Endothelial cell of umbilical vein (primary cell): ENCODE measurements at places on chromosomes 13 and 19. TPM values are rescaled to one million over a fixed set of nuclear protein-coding genes. Genes with fewer than 3 reads are reported as not detected.

DNA sequence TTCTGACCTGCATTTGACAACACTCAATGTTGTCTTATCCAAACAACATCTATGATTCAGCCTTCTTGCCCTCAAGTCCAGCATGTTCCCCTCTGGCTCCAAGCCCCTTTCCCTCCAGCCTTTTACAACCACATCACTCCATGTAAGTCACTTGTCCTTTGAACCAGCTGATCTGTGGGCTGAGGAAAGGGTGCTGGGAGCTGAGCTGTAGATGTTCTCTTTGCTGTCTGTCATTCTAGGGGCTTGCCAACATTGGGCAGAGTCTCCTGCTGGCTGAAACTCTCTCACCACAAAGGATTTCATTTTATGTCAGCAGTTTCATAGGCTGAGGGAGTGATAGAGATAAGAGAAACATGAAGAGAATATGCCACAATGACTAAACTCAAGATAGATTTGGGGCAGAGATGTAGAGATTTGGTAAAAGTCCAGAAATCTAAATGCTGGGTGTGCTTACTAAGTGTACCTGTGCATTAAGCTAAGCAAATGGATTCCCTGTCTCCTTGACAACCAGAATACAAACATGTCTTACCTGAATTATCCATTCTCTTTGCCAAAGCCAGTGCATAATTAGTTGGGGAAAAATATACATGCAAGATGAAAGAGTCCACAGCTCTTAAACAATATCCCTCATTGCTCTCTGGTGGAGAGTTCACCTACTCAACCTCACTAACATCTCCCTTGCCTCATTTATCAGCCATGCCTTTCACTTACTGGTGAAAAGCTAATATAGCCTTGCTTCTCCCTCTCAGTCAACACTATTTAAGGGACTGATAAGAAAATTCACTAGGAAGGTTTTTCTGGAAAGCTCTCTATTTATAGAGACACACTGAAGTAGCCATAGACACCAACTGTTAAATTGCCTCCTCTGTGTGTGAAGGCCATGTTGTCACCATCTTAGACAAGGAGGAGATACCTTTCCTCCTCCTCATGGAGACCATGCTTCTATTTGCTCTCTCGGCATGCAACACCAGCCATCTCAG, 175.5 kb upstream of the SERP2 start:
- DNase-seq: no peak

The POU2F2 gene
- 3.7 and 4.1 TPM in 2 replicates for polyA plus RNA-seq

The VAV1 gene
- polyA plus RNA-seq: not detected in 2 replicates

- no peak for DNase-seq
Measured at GRCh38 chr19:18644196-18645034, 7.6 kb downstream of the KLHL26 start.

DNA sequence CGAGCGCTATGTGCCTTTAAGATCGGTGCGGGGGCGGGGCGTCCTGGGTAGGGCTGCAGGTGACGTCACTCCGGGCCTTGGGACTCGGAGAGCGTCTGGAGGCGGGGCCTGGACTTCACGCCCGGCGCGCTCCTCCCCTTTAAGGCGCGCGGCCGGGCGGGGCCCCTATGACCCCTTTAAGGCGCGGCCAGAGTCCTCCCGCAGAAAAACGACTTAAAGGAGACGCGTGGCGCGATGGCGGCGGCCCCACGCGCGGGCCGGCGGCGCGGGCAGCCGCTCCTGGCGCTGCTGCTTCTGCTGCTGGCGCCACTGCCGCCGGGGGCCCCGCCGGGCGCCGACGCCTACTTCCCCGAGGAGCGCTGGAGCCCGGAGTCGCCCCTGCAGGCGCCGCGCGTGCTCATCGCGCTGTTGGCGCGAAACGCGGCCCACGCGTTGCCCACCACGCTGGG, at the start of gene COLGALT1:
COLGALT1 (plus strand) TSS at position 170 of the 449 bp plus-strand sequence; CDS start at position 235, 65 bp downstream.
- peak; percentile 94 for DNase-seq

GRCh38 chr19:42571116-42571515, 23.6 kb downstream of the CEACAM8 start:
- no peak for DNase-seq

DNA sequence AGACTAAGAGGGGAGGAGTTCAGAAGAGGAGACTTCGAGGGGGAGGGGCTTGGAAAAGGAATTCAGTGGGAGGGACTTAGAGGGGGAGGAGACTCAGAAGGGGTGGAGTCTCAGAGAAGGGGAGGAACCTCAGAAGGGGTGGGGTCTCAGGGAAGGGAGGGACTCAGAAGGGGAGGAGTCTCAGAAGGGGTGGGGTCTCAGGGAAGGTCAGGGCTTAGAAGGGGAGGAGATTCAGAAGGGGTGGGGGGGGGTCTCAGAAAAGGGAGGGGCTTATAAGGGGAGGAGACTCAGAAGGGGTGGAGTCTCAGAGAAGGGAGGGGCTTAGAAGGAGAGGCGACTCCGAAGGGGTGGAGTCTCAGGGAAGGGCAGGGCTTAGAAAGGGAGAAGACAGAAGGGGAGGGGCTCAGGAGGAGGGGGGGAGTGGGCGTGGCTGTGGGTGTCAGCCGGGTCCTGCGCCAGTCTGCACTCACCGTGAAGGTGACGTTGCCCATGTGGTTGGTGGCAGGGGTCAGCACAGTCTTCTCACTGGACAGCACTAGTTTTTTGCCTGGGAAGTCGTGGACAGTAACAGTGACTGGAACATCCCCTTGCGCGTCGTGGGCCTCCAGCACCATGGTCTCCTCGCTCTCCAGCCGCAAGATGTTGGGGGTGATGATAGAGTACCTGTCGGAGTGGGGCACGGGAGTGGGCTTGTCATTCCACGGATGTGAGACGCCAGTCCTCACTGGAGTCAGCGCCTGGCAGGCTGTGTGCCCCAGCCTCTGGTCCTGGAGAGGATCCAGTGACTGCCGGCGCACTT, 1.5 kb downstream of the C3 start:
- no peak for DNase-seq

GRCh38 chr13:73055813-73056564, 2.8 kb upstream of the KLF5 start:
- DNase-seq: peak; percentile 57

- DNase-seq: no peak
Measured at GRCh38 chr13:60288569-60288968, 108.5 kb upstream of the TDRD3 start.

The OLFM4 gene
- polyA plus RNA-seq: not detected in 2 replicates

- DNase-seq: no peak
Measured at GRCh38 chr19:1248786-1249297, 459 bp downstream of the MIDN start.

- no peak for DNase-seq
Measured at GRCh38 chr13:63942372-63942771, 2526.7 kb upstream of the PCDH20 start.

The CYP4F11 gene
- not detected in 2 replicates for polyA plus RNA-seq

DNA sequence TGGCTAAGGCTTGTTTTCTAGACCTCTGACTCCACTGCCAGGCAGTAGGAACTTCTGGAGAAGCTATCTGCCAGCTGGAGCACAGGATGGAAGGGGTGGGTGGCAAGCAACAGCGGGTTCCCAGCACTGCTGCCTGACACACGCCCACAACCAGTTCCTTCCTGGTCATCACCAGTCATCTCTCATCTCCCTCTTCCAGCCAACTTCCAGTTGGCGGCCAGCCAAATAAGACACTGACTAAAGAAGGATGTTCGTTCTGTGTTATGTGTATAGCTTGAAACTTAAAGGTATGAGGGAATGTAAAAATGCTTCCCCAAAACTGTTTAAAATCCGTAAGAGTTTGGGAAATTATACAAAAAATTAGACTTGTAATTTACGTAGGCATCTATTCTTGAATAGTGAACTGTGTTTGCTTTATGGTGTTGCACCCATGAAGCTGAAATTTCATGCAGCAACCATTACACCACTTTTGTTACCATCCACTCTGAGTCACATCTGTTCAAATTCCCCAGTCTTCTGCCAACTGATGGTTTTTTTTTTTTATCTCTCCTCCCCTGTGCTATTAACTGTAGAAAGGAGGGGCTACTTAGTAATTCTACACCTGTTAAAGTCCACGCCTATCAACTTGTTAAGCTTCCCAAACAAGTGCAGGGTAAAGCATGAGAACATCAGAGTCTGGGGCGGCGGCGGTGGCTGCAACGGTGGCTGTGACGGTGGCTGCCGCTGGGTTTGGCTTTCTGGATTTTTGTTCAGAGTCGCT, 86.2 kb upstream of the FRY start:
- no peak for DNase-seq

DNA sequence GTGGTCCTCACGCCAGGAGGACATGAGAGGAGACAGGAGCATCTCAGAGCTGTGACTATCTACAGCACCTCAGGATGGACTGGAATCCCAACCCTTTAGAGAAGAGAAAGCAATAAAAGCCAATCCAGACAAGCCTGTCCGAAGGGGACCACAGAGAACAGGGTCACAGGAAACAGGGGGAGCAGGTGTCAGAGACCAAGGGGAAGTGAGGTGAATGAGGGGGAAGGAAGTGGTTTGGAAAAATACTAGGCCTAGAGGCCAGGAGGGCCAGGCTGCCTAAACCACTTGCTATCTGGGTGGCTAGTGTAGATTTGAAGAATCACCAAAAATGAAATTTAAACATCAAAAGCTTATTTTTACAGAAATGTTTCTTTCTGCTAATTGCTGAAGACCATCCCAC, 16.2 kb downstream of the TMTC4 start:
- DNase-seq: no peak

The FAM216B gene
- not detected in 2 replicates for polyA plus RNA-seq

The ZNF649 gene
- polyA plus RNA-seq: 2.0 and 2.1 TPM in 2 replicates

The SETDB2 gene
- 0.86 and 1.5 TPM in 2 replicates for polyA plus RNA-seq

- DNase-seq: peak; percentile 94
Measured at GRCh38 chr19:49614096-49614833, 23.3 kb downstream of the PRR12 start.

DNA sequence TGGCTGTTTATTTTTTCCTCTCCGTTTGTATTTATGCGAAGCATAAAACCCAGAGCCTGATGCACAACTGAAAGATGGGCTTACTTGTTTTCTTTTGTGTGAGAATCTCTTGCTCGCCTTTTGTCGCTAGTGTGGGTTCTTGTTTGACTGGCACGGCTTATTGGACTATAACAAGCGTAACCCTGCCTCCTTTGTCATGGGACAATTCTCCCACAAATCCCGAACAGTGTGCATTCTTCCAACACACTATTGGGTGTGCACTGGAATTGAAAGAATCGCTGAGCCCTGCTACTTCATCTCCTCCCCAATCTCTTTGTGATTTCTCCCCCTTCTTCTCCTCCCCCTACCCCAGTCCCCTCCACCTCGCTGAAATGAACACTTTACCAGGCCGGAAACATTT, 110.8 kb downstream of the ZIC5 start:
- DNase-seq: no peak

DNA sequence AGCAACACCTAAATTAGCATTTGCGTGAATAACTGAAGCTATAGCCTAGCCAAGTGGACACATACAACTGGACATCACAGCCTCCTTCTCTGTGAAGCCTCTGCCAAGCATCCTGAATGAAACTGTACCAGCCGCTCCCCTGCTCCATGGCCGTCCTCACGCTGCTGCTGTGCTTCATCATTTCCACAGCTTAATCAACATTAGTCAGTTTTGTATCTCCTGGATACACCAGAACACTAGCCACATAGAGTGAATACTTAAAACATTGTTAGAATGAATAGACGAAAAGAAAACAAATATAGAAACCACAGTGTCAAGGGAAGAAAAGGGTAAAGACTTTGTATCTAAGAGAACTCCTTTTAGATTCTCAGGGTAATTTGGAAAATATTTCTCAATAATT, 1526.9 kb downstream of the EFNB2 start:
- DNase-seq: no peak

- DNase-seq: no peak
Measured at GRCh38 chr19:1141944-1142343, 32.1 kb downstream of the SBNO2 start.

DNA sequence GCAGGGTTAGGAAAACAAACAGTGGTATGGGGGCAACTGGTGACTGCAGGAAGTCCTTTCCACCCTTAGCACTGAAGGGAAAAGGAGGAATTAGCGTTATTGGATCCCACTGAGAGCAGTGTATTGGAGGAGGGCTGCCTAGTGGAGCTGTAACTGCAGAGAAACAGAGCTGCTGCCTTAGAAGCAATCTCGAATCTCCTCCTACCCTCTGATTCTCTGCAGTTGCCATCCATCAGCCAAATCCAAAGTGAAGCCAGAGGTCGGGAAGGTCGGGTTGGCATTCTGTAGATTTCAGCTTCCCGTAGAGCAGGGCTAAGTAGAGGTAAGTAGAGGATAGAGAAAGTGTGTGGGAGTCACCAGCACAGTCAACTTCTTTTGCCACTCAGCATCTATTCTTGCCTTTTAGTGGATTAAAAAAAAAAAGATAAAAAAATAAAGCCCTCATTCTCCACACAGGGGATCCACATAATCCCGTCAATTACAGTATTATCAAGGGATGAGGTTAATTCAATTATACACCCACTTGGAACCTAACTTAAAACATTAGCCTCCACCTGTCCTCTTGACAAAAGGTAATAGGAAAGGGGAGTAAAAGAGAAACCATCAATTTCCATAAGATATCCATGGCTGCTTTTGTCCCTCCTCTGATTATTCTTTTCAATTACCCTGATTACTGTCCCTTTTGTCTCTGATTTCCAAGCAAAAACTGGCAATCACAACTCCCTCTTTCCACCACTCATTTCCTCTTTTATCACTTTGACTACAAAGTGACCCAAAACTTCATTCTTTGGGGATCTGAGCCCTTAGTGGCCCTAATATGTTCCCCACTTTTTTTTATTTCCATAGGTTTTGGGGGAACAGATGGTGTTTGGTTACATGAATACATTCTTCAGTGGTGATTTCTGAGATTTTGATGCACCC, 234.7 kb downstream of the RBM26 start:
- DNase-seq: no peak

DNA sequence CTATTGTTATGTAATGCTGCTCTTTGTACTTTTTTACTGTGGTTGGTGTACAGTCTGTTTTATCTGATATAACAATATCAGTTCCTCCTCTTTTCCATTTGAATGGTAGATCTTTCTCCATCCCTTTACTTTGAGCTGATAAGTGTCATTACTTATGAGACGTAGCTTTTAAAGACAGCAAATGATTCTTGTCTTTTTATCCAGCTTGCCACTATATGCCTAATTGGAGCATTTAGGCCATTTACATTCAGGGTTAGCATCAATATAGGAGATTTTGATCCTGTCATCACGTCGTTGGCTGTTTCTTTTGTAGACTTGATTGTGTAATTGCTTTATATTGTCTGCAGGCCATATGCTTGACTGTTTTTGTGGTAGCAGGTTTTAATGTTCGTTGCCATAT, 894.2 kb upstream of the ATXN8OS start:
- no peak for DNase-seq

DNA sequence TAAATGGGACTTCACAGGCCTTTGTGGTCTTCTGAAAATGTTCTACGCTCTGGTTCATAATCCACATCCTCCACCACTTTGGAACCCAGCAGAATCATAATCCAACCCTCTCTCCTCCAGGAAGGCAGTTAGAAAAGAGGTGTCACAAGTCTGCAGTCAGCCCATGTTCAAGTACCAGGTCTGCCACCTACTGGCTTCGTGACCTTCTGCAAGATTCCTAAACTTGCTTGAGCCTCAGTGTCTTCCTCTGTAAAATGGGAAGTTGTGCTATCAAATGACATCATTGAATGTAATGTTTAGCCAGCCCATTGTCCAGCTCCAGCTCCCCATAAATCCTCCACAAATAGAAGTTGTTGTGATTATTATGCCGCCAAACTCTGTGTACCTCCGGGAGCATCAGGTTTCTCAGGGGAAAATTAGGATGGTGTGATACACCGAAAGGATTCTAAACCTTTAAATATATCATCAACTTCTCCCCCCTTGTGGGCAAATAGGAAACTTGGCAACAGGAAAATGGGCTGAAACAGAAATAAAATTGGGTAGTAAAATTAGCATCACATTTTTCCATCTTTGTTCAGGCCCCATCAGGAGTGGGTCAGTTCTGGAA, 109.7 kb downstream of the NUFIP1 start:
- peak; percentile 48 for DNase-seq

The ZNF549 gene
- polyA plus RNA-seq: 1.1 and 1.4 TPM in 2 replicates

GRCh38 chr19:28313633-28314032, 899.3 kb downstream of the UQCRFS1 start:
- DNase-seq: peak; percentile 77
